Stimulated activated CD4-positive, alpha-beta T cell treated with anti-CD3 and anti-CD28 coated beads, Interleukin-4, amount 100 ng/mL, for 48 hours (primary cell): ENCODE measurements at places on chromosomes 5 and 9.
A peak's percentile ranks its signal among the peaks of the same experiment; 100 is the strongest.

GRCh38 chr5:116824751-116825438, 250.3 kb upstream of the SEMA6A start:
- no peak for DNase-seq

DNA sequence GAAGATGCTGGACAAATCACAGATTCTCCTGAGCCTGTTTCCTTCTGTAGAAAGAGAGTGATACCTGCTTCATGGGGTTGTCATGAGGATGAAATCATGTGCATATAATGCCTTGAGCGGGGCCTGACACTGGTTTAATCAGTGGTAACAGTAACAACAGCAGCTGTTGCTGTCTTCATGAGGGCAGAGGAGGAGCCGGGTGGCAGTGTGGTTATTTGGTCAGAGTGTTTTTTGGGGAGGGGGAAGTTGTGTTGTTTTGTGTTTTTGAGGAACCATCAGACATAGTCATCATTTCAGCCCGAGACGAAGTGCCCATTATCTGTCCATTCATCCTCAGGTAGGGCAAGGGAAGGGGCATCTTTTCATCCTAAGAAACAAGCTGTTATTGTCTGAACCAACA, 44.0 kb downstream of the NEURL1B start:
- DNase-seq: no peak

DNA sequence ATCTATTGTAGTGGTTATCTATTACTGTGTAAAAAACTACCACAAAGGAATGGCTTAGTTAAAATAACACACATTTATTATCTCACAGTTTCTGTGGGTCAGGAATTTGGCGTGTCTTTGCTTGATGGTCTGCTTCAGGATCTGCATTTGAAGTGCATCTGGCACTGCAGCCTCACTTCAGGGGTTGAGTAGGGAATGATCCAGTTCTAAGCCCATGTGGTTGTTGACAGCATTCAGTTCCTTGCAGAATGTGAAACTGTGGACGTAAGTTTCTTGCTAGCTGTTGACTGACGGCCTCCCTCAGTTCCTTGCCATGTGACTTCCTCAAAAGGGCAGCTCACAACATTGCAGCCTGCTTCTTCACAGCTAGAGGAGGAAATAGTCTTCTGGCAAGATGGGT, 2.1 kb upstream of the OGN start:
- no peak for DNase-seq

- no peak for DNase-seq
Observed at GRCh38 chr5:158464383-158464782, 605.4 kb upstream of the CLINT1 start.

GRCh38 chr5:96919754-96920197, 16.1 kb upstream of the LNPEP start:
- DNase-seq: no peak

DNA sequence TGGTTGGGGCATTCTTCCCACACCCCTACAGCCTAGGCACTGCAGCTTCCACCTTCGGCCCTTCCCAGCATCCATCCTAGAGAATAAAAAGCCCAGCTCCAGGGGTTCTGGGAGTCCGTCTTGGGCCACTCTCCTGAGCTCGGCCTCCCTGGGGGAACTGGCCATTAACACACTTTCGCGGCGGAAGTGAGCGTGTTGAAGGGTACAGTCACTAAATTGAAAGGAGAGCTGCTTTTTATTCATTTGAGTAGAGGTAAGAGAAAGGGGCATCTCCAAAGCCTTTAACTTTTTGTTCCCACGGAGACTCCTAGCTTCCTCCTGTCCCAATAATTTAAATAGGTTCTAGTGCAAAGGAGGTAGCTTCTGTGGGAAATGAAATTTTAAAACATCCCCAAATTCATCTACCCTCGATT, 31.0 kb upstream of the NFIB start:
- DNase-seq: no peak

GRCh38 chr5:10311595-10312425, 4.1 kb upstream of the CMBL start:
- no peak for DNase-seq

GRCh38 chr9:1875251-1875851, 139.8 kb upstream of the SMARCA2 start:
- DNase-seq: no peak

DNA sequence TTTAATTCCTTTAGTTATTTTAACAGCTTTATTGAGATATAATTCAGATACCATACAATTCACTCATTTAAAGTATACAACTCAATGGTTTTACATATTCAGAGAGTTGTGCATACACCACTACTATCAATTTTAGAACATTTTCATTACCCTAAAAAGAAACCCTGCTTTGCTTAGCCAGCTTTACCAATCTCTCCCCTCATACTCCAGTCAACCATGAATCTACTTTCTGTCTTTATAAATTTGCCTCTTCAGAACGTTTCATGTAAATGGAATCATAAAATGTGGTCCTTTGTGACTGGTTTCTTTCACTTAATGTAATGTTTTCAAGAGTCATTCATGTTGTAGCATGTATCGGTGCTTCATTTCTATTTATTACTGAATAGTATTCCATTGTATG, 24.9 kb downstream of the NIM1K start:
- no peak for DNase-seq

DNA sequence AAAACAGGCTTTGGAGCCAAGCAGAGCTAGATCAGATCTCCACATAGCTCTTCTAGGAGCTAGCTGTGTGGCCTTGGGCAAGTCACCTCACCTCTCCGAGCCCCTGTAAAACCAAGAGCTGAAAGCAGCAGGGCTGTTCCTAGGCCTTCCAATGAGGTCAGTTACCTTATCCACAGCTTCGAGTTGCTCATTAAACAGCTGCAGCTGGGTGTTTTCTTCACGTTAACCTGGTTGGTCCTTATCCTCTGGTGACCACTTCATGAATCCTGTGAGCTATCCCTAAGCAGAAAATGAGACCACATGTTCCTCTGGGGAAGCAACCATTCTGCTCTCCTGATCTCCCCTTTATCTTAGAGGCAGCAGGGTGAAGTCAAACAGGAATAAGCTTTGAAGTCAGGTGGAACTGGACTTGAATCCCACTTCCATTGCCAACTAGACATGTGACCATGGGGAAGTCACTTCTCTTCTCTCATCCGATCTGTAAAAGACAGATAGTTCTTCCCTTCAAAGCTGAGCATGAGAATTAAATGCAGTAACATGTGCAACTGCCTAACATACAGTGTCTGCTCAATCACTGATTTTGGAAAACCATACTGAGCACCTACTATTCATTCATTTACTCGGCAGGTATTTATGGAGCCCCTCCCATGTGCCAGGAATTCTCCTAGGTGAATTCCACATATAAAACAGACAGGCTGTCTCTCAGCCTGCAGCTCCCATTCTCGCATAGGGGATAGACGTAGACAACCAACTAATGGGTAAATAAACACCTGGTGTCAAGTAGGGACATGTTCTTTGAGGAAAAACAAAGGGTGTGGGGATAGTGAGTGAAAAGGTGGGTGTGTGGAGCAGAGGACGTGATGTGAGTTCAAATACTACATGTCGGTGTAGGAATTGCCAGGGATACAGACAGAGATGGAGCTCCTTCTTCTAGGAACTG, 111.7 kb upstream of the BOD1 start:
- no peak for DNase-seq

DNA sequence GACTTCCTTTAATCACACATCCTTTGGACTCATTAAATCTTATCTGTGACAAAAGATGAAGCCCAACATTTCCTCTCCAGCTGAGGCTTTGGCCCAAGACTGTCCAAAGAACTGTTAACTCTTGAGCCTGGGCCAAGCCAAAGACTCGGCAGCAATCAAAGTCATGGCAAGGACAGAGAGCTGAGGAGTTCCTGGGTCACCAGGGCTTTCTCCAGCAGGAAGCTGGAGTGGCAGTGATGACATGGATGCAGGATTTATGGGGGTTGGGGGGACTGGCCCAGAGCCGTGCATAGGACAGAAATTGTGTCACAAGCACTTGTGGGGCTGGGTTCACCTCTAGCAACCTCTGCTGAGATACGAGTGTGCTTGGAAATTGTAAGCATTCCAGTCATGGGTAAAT, 440.3 kb downstream of the PLK2 start:
- DNase-seq: no peak

DNA sequence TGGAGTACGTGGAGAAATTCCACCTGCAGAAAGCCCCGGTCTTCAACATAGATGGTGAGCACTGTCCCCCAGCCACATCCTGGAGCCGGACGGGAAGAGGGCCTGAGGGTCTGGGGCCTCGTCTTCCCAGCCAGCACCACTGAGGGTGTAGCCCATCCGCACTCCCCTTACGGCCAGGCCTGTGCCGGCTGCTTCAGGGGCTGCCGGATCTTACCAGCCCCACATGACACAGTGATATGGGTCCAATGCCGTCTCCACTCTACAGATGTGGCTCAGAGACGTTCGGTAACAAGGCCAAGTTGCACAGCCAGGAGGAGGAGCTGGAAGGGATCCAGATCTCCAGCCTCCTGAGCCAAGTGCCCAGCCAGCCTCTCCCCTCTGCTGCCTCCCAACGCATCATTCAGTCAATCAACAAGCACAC, 21.3 kb downstream of the GLT6D1 start:
- no peak for DNase-seq

- no peak for DNase-seq
Observed at GRCh38 chr5:178982941-178983340, 12.2 kb downstream of the GRM6 start.

DNA sequence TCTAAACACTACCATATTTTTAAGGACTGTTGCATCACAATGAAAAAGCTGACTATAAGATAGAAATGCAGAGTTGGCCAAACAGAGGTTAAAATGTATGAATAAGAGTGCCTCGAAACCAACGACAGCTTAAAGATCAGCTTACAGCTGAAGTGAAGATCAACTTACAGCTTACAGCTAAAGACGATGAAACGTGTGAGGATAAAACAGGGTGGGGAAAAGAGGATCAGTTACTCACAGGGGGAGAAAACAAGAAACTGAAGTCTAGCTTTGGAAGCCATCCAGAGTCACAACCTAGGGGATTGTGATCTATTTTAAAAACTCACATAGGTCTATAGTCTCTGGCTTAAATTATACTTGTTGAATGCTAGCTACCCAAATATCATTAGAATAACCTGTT, 220.0 kb downstream of the SNCAIP start:
- DNase-seq: no peak

DNA sequence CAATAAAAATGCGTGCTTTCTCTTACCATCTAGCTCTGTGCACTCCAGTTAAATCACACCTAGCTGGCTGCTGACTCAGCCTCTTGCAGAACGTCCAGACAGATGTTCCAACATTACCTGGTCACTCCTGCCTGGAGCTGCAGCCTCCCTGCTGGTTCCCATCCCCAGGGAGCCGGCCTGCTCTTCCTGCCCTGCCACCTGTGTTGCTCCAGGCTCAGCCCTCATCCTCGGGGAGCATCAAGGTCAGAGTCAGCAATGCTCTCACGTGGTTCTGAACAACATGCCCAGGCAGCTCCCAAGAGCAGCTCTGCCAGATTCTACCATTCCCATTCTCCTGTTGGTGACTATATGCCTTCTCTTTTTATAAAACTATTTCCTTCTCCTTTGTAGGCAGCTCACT, 81.3 kb downstream of the GADD45G start:
- DNase-seq: no peak

- DNase-seq: no peak
Observed at GRCh38 chr5:2282893-2283292, 400.2 kb upstream of the IRX4 start.

DNA sequence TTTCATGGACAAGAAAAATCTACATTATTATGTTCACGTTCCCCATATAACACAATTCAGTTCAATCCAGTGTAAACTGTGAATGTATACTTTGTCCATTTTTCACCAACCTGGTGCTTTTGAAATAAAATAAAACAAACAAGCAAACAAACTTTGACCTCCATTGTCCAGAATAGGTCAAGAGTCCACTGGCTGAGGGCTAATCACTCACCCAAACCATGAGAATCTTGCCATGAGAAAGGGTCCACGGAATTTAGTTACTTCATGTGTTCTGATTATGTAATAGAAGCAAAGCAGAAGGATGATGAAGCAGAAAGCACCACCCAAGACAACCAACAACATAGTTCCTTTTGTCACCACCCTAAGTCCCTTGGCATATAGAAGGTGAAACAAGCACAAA, 28.7 kb downstream of the DIAPH1 start:
- no peak for DNase-seq

DNA sequence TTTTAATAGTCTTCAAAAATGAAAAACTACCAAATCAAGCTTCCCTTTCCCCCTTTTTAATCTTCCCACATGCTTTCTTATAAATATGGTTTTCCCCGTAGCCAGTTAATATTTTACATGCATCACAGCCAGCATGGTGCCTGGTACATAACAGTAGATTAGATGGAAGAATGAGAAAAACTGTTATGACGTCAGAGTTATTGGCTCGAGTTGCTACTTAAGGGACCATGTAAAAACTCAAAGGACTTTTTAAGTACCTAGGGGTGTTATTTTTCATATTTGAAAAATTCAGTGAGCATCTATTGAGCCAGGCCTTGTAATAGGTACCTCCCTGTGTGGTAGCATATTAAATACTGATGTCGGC, 176.4 kb downstream of the SMARCA2 start:
- DNase-seq: no peak

GRCh38 chr5:29412979-29413378, 1780.5 kb upstream of the CDH6 start:
- DNase-seq: no peak

DNA sequence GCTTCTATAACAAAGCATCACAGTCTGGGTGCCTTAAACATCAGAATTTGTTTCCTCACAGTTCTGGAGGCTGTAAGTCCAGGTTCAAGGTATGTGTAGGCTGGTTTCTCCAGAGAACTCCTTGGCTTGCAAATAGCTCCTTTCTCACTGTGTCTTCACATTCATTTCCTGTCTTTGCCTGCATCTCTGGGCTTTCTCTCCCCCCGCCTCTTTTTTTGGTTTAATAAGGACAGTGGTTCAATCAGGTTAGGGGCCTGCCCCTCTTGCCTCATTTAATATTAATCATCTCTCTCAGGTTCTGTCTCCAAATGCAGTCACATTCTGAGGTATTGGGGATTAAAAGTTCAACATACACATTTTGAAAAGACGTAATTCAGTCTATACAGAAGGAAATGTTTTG, 225.5 kb upstream of the ATP10B start:
- DNase-seq: no peak

- no peak for DNase-seq
Observed at GRCh38 chr5:101535626-101536025, 632.5 kb upstream of the ST8SIA4 start.

GRCh38 chr9:109894921-109895758, 115.1 kb downstream of the PALM2AKAP2 start:
- peak; percentile 56 for DNase-seq
